ENCODE measurements at places on chromosomes 12 and 14.

DNA sequence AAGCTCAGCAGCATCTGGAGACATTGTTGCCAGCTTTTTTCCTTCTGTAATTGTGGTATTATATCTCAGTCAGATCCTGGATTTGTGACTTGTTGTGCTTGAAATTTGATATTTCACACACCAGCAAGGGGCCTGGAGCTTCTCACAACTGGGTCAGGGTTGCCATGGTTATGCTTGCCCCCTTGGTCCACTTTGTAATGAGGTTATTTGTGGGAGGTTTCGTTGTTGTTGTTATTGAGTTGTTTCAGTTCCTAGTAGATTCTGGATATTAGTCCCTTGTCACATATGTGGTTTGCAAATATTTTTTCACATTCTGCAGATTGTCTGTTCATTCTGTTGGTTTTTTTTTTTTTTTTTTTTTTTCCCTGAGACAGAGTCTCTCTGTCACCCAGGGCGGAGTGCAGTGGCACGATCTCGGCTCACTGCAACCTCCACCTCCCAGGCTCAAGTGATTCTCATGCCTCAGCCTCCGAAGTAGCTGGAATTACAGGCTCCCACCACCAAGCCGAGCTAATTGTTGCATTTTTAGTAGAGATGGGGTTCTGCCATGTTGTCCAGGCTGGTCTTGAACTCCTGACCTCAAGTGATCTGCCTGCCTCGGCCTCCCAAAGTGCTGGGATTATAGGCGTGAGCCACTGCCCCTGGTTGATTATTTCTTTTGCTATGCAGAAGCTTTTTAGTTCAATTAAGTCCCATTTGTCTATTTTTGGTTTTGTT lies 80.6 kb upstream of the ETV6 start:
- DNase-seq = no peak

- no peak for DNase-seq
These were observed 43.9 kb downstream of the BHLHE41 start for GRCh38 chr12:26080911-26081310.

GRCh38 chr12:19783547-19784444 lies 344.5 kb downstream of the AEBP2 start:
- DNase-seq = no peak

DNA sequence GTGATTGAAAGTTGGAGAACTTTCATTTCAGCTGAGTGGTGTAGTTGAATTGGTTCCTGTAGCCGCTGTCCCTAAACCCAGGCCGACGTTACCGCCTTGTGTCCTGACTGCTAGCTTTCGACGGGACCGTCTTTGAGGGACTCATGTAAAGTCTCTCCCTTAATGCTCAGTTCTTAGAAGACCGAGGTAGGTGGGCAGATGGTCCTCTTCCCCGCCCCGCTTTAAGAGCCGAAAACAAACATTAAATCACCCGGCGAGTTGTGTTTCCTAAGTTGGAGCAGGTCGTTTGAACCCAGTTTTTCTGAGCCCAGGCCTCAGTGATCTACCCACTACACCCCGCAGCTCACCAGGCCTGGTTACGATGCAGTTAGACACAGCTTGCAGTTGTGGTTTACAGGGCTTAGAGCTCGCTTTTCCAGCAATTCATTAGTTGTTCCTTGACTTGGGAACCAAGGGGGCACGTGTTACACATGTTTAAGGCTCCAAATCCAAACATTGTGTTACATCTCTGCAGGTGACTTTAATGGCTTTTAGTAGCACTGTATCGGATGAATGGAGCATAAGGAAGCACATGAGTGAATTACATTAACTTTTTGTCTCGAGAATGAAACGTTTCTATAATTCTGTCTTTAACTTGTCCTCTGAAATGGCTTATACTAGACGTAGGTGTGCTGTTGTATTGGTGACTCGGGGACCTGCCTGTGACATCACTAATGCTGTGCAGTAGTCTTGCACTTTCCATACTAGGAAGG lies 790 bp downstream of the NEDD1 start:
- DNase-seq = no peak

GRCh38 chr12:42507081-42507480 lies 82.5 kb downstream of the PRICKLE1 start:
- no peak for DNase-seq

- no peak for DNase-seq
These were observed 44.7 kb downstream of the SLC8A3 start for GRCh38 chr14:70144046-70144445.

DNA sequence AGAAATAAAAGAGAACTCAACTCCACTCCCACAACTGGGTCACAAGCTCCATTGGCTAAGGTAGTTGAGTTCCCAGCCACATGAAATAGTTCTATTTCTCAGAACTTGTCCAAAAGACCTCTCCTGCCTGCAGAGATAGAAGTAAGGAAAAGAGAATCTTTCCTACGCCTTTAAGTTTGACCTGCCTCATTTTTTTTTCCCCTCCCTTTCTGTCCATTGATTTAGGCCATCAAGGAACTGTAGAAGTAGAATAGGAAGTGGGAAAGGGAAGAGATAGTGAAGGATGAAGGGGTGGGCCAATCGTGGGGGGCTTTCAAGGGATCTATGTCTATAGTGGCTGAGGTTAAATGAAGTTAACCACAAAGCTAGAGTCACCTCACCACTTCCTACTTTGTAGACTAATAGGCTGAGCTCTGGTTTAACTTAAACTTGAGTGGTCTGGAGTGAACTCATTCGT lies 13.9 kb upstream of the NUDT4 start:
- no peak for DNase-seq

- no peak for DNase-seq
These were observed 33.0 kb downstream of the ABCC9 start for GRCh38 chr12:21907948-21908837.

DNA sequence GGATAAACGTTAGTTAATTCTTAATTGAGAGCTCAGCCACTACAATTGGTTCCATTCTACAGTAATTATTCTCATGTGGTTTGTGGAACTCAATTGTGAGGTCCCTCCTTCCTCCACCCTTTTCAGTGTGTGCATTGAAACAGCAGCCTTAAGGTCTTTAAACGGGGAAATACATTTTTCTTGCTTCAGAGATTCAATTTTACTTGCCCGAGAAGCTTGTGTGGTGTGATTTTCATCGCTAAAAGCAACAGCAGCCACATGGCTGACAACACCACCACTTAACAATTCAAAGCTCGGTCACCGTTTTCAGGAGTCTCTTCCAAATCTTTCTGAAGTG lies 733 bp upstream of the PPFIBP1 start:
- DNase-seq = no peak

DNA sequence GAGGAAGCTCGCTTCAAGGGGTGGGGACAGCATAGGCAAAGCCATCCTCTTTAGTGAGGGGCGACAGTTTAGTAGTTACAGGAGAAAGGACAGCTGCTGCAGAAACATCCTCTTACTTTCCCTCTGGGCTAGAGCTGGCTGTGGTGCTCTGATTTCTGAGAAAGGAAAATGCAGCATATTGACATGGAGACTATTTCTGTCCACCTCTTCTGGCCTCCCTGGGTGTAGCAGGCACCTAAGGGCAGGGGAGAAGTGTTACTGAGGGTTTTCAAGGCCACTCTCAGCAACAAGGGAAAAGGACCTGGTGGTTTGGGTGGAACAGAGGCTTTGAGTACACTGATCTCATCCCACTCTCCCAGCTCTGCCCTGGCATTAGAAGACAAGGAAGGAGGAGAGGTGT lies 40.0 kb upstream of the CTDSP2 start:
- DNase-seq = no peak

DNA sequence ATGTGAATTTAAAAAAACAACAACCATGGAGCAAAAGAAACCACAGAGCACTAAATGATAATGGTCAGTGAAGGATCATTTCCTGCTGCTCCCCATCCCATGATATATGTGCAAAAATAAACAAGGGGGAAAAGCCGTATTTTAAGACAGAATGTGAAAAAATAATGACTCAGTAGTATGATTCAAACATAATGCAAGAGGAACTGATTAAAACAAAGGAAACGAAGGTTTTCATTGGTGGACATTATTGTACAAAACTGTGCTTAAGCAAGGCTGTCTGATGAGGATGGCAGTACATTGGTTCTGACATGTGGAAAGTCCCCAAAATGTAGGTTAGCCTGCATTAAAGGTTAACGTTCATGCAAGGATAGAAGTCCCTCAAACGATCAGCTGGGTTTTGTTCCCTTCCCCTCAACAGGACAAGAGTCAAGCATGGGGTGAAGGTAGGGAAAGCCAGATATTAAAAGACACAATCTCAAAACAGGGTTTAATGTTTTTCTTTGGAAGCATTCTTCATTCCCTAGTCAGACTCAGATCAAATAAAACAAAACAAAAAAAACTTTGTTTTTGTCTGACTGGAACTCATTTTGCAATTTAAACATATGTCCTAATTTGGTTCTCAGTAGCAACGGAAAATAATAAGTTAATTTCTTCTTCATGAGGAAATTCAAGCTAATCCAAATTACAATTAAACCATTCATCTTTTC lies 26.3 kb upstream of the PTGDR start:
- no peak for DNase-seq

GRCh38 chr12:116517431-116518045 lies 41.6 kb upstream of the MAP1LC3B2 start:
- no peak for DNase-seq

Data from effector CD4-positive, alpha-beta T cell (primary cell).